ENCODE measurements at places on chromosomes 2 and 18.
A peak's percentile ranks its signal among the peaks of the same experiment; 100 is the strongest.

- no peak for DNase-seq
Observed at GRCh38 chr2:88500691-88501090, 48.2 kb upstream of the FOXI3 start.

DNA sequence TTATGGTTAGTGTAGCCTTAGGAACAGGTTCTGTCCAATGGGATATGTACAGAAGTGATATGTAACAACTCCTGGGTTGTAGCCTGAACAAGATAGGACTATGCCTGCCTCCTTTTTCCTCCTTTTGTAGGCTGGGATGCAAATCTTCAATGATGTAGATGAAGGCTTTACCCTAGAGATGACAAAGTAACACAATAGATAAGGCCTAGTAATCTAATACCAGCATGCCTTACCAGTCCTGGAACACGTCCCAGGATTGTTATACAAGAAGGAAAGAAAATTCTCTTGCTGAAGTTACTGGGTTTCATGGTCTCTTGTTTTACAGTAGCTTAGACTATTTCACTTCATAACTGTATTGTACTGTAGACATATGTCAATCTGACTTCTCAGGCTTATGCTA is 192.1 kb downstream of the OTX1 start:
- no peak for DNase-seq

DNA sequence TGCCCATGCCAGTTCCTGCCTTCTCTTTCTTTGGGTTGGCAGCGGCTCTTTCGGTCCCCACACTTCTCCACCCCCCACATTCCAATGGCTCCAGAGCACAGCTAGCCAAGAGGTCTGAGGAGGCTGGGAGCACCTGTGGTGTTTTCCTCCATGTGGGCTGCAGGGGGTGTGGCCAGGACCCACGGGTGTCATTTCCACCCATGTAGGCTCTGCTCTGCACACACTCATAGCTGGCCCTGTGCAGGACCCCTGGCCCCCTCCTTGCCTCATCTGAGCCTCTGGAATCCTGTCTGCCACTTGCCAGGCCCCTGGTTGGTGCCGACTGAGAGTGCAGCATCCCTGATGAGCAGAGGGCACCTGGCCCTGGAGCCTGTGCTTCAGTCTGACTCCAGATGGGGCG is 46.3 kb downstream of the DYSF start:
- DNase-seq = no peak

DNA sequence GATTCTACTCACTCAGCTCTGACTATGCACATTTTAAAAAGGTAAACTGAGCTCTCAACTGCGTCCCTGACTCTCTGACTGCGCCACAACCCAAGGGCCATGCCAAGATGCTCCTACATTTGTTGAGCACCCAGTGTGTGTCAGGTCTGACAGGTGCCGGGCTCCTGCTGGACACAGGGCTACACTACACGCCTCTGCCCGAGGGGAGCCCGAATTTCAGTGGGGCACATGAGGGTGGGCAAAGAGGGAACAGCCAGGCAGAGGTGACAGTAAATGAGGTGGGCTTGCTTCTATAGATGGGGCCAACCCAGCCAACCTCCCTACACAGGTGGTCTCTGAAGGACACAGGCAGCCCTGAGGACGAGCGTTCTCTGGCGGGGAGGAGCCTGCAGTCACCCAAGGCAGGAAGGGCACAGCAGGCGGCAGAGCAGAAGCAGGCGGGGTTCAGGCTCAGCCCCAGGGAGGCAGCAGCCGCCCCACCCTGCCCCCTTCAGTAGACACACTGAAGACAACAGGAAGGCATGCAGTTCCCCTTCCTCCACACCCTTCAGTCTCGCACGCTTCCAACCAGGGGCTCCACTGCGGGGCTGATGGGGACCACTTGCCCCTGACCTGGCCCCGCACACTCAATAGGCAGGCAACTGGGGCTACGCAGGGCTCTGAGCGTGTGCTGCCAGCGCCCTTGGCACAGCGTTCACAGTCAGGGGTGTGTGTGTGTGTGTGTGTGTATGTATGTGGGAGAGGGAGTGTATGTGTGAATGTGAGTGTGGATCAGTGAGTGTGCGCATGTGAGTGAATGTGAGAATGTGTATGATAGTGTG is 98.4 kb downstream of the UXS1 start:
- DNase-seq = peak; percentile 75

DNA sequence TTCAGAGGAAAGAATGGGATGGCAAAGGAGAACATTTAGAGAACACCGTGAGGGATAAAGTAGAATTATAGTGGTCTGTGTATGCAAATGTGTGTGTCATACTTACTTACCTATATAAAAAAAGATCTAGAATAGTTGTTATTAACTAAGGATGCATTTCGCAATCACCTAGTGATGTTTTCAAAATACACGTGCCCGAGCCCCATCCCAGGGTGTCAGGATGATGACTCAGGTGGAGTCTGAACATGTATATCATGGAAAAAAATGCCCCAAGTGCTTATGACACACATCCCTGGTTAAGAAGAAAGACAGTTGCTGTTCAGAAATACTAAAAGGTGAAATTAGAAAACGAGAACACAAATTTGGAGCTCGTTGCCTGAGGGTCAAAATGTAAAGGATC is 109.0 kb downstream of the CERS6 start:
- DNase-seq = no peak

- DNase-seq = peak; percentile 13
Observed at GRCh38 chr2:41782306-41783158, 265.3 kb upstream of the PKDCC start.

- peak; percentile 50 for DNase-seq
Observed at GRCh38 chr2:8684540-8684877, 2.7 kb downstream of the ID2 start.

DNA sequence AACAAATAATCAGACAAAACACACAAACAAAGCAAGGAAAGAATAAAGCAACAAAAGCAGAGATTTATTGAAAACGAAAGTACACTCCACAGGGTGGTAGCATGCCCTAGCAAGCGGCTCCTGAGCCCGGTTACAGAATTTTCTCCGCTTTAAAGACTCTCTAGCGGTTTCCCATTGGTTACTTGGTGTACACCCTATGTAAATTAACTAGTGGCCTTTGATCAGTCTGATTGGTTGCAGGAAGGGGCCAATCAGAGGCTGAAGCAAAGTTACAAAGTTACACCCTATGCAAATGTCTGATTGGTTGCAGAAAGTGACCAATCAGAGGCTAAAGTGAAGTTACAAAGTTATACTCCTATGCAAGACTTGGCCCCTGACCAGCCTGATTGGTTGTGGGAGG is 242.9 kb downstream of the LDLRAD4 start:
- no peak for DNase-seq

GRCh38 chr18:9826685-9827084 is 59.1 kb upstream of the TXNDC2 start:
- no peak for DNase-seq

DNA sequence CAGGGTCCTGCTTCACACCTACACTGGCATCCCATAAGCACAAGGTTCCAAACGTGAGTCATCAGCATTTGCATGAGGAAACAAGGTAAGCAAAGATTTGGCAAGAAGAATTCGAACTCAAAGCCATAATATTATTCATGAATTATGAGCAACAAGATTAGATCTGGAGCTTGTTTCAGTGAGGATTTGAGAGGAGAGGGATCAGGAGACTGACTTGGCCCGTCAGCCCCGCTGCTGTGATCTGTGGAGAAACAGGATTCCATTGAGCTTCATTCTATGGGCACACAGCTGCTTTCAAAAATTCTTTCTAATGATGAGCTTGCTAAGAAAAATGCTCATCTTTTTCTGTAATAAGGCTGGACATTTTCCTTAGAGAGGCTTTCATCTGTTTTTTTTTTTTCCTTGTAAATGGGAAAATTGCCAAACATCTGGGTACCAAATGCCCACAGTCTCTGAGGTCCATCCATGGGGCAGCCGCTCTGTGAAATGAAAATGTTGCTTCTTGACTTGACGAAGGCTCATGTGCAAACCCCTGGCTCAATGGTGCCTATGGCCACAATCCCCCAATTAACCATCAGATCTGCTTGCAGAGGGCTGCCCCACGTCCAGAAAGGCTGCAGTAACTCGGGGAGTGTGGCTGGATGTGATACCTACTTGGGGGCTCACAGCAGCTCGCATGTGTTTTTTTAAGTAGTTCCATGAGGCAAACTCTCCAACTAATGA is 179.3 kb downstream of the TMEM18 start:
- no peak for DNase-seq

GRCh38 chr18:13720123-13720522 is 6.2 kb downstream of the FAM210A start:
- no peak for DNase-seq

DNA sequence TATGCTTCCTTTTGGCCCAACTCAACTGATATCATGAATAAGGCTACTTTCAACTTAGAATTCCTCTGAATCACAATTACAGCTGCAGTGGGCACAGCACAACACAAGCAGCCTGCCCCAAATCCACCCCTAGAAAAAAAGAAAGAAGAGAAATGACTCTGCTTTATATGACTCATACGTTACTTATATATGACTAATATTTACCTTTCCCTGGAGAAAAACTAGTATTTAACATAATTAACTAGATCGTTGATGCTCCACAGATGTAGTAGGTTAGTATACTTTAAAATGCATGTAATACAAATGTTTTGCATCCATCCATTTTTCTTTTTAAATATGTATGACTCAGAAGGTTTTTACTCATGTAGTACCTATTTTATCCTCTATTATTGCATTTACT is 133.3 kb upstream of the UNC80 start:
- no peak for DNase-seq

GRCh38 chr2:236769981-236770671 is 200.5 kb downstream of the ACKR3 start:
- DNase-seq = no peak

DNA sequence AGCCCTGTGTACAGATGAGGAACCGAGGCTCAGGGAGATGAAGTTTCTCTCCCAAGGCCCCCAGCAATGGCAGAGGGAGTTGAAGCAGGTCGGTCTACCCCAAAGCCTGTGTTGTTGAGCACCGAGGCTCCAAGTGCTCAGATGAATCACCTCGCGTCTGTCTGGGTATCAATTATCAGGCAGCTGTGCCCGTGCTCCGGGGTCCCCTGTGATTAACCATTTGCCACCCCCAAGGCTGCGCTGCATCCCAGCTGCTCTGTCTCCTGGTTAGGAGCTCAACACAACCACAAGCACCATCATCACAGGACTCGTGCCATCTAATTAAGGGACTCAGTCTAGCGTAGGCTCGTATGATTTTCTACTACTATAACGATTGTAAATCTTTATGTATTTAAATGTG is 27.1 kb downstream of the LIPG start:
- no peak for DNase-seq

DNA sequence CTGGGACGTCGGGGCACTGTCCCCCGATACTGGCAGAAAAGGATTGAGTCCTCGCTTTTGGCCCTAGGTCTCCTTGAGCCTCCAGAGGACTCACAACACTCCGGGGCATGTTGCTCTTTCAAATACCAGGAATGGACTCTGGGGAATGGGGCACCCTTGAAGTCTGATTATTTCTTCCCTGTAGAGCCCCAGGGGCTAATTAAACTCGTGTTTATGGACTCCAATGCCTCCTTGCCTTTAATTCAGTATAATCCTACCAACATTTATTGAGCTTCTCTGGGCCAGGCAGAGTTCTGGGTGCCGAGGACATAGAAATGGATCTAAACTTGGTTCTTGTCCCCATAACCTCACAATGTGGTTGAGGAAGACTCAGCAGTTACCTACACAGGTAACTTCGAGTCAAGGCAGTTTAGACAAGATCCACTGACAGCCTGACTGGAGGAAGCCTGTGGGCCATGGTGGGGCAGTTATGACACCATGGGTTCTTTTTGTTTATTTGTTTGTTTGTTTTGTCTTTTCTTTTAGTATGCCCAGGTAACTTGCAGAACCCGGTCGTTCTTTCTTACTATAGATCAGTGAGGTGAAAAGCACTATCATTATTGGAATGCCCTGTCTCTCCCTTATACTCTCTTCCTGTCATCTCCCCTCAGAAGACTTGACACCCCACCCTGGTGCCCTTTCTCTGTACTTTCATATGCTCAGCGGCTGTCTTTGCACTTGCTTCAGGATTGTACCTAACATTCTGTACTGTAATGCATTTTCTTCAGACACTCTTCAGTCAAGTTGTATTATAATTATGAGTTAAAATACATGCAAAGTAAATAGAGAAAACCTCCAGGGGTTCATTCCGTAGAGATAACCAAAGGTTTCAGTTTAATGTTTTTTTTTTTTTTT is 3.2 kb downstream of the CFLAR start:
- DNase-seq = no peak

DNA sequence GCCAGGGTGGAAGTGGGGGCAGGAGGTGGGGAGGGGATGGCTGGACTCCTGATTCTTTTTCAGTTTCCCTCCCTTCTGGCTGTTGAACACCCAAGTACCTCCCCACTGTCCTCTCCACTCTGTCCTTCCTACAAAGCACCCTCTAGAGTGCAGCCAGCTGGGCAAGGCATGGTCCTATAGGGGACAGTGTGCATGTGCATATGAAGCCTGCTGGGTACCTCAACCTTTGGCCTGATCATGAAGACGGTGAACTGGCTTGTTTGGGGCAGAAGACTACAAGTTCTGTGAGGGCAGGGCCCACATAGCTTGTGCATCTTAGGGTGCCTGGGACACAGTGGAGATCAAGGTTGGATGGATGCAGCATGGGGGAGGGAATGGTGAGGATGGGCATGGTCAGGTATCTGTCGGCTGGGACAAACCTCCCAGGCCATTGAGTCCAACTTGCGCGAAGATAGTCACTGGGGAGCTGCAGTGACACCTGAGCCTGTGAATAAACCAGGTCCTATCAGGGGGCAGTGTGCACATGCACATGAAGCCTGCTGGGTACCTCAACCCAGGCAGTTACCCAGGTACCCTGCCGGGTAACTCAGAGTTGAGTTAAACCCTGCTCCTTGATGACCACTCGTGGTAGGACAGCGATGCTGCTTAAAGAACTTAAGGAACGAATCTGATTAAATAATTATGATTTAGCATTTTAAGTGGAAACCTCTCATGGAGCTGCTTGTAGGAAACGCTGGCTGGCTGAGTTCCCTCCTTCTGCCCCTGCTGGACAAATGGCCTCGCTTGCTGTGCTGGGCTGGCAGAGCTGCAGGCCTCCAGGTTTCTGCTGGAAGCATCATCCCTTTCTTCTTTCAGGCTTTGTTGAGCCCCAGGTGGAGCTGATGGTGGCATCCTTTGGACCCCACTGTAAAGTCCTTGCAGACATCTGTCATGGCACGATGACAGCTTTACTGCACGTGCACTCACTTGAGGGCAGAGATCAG is 84.0 kb downstream of the POLR1A start:
- DNase-seq = no peak

- no peak for DNase-seq
Observed at GRCh38 chr2:68812251-68812650, 58.9 kb downstream of the BMP10 start.

- peak; percentile 32 for DNase-seq
Observed at GRCh38 chr2:237471438-237472186, 15.4 kb upstream of the MLPH start.

GRCh38 chr2:186125156-186125555 is 360.9 kb upstream of the ZC3H15 start:
- no peak for DNase-seq

GRCh38 chr18:77145364-77145901 is 12.8 kb upstream of the MBP start:
- no peak for DNase-seq
